ENCODE measurements at places on chromosomes 3 and 15.

GRCh38 chr15:25739687-25740121, 123.4 kb downstream of the ATP10A start:
- peak; percentile 29 for DNase-seq

DNA sequence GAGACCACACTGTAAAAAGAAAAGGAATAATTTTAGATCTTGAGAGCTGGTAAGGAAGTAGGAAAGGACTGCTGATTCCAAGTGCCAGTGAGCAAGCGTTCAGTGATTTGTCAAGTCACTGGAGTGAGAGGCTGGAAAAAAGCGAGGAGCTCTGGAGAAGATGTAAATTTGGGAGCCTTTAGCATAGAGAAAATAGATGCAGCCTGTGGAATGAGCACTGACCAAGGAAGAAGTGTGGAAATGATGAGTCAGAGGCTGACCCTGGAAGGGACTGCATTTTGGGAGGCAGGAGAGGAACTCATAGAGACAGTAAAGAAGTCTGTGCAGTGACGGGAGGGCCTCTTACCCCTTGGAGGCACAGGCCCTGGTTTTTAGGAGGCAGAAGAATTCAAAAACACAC, 17.1 kb upstream of the ABTB1 start:
- peak; percentile 35 for DNase-seq

DNA sequence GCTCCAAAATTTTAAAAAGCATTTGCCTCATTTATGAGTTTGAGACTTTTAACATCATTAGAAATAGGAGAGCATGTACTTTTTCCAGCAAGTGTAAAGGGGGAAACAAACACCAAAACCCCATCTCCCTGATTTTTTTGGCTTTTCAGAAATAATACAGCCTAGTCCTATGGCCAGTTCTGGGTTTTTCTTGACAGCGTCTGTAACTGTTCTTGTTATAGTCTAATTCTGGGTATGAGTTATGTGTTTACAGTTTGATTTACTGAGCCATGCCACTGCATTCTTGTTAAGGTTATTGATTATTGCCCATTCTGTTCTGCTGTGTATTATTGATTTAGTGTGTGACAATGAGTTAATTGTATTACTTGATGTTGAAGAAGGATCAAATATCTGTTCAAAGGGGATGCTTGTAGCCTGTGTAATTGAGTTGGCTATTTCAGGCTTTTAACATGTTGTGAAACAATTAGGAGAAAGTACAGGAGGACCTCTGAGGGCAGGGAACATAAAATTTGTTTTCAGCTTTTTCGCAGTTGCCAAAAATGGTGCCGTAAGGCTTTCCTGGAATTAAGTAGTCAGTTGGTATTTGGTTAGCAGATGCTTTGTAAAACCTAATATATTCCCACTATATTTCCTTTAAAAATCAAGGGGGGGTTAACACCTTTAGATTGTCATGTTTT, 46.1 kb downstream of the MBNL1 start:
- no peak for DNase-seq

- DNase-seq = no peak
Measured at GRCh38 chr15:63764124-63764803, 69.5 kb downstream of the HERC1 start.

- DNase-seq = peak; percentile 76
Measured at GRCh38 chr3:127697551-127698240, 24.9 kb downstream of the ABTB1 start.

DNA sequence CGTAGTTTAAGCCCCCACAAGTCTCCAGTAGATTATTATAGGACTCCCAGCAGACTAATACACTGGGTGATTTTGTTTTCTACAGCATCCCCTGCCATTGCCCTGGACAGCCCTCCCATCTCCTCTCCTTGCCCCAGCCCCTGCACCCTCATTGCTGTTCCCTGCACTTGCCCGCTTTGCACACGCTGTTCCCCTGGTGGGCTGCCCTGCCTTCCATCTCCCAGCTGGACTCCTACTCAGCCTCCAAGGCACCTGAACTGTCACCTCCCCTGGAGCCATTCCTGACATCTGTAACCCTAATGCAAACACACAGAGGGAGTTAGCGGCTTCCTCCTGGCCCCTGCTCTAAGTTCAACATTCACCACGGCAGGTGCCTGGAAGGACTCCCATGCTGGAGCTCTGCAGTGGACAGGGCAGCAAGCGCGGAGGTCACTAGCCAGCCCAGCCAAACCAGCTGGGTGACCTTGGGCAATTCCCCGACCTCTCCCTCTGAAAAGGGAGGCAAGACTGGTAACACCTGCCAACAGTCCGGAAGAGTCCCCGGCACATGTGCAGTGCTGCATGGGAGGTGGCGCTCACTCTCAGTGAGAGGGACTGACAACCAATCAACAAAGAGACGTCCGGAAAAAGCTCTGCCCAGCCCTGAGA, 38.8 kb upstream of the IQSEC1 start:
- DNase-seq = no peak

GRCh38 chr15:48682942-48683651, 37.6 kb upstream of the FBN1 start:
- DNase-seq = no peak

GRCh38 chr15:92120094-92120795, 266.7 kb downstream of the SLCO3A1 start:
- no peak for DNase-seq

DNA sequence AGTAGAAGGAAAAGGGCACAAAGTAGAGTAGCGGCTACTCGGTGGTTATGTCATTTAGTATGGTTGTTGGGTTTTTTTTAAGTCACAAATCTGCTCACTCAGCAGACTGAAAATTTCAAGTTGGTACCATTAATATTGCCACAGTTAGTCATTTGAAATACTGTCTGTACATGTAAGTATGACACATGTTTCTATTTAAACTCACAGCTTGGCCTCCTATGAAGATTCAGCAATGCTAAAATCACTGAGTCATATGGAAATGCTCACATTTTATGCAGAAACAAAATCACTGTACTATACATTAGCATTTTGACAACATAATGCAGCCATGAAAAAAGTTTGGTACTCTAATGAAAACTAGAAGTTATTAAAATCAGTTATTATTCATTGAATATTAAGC, 571.9 kb downstream of the TAFA4 start:
- DNase-seq = no peak

- DNase-seq = no peak
Measured at GRCh38 chr15:62625429-62626033, 417.0 kb upstream of the TPM1 start.

- DNase-seq = peak; percentile 58
Measured at GRCh38 chr15:80275961-80276360, 23.9 kb upstream of the CTXND1 start.

DNA sequence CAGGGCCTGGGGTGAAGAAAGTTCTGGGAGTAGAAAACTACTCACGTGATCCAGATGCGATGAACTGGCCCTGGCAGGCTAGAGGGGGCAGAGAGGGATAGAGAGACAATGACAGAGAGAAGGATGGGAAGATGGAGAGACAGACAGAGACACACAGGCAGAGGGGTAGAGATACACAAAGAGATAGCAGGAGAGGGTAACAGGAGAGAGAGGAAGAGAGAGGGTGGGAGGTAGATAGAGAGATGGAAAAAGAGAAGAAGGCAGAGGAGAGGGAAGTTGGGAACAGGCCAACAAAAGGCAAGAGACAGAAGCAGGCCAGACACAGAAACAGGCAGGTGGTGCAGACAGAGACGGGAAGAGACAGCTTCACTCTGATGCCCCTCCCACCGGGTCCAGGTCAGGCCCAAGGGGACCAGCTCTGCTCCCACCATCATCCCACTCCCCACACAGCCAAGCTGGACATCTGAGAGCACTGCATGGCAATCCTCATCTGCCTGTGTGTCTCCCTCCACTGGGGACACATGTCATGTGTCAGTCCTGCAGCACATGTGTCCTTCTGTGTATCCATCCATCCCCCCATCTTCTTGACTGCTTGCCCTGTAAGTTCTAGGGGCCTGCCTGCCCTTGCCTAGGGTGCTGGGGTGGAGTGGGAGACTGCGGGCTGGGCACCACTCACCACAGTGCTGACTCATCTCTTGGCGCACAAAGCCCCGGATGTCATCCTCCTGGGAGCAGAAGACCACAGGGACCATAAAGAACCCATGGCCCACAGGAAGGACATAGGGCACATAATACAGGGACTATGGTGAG, 2.2 kb upstream of the UCN2 start:
- peak; percentile 95 for DNase-seq

- DNase-seq = no peak
Measured at GRCh38 chr3:53023072-53023823, 22.6 kb downstream of the SFMBT1 start.

DNA sequence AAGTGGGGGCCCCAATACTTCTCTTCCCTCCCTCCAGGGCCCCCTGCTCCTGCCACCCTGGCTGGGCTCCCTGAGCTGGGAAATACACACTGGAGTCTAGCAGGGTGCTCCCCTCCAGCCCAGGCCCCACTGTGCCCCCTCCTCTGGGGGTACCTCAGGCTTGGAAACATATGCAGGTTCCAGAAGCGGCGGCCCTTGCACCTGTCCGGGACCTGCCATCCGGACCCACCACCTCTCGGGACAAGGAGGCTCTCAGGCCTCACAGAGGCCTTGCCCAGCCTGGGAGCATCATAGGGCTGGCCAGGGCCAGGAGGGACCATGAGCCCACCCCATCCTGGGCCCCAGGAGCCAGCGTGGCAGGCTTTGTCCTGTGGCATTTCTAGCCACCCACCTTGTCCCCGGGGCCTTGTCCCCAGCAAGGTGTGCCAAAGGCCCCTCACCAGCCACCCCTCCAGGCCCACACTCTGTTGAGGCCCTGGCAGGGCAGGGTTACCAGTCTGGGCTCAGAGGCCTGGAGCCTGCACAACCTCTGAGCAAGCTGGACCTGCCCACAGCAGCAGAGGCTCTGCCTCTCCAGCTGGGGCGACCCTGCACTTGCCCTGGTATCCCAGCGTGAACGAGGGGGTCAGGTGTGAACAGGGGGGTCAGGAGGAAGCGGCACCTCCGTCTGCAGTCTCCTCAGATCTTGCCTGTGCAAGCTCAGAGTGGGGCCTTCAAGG, 45.8 kb downstream of the DNAJB8 start:
- no peak for DNase-seq

DNA sequence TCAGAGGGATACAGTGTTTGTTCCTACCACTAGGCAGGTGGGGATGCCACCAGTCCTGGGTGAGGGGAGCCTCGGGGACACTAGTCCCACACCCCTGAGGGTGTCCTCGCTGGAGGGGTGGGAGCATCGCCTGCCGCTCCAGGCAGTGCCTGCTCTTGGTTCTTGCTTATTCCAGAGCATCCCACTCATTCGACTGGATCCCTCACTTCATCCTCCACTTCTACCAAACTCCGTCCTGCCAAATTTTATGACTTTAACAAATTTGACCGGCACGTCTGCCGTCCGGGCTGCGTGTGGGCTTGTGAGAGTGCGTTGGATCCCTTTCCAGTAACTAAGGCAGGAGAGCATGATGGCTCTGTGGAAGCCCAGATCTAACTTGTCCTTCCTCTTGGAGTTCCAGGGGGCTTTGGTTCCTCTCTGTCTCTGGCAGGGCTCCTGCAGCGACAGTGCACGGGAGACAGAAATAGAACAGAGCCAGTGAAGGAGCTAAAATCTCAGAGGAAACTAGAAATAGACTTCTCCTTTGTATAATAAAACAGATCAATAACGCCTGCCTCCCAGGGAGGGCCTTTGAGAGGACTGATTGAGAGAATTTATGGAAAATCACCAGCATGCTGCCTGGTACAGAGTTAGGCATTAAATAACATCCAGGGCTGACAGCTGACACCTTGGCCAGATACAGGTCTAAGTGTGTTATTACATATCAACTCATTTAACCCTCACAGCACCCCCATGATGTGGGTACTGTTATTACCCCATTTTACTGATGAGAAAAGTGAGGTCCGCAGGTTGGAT, 34.5 kb downstream of the MGLL start:
- no peak for DNase-seq

DNA sequence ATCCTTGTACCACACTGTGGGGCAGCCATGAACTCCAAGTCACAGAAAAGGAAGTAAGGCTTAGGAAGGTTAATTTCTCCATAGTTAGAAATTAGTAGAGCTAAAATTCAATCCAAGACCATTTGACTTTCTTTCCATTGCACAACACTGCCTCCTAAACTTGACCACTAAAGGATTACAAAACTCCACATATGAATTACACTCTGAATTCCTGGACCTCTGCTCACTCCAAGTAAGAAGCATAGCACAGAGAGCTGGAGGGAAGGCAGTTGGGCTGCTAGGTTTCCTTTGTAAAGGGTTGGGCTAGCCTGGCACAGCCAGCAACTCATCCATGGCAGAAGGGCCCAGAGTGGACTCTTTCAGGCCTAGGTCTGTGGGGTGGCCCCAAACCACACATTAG, 134.4 kb downstream of the MYLK start:
- DNase-seq = no peak

GRCh38 chr3:193917158-193917557, 218.8 kb upstream of the HES1 start:
- DNase-seq = no peak

DNA sequence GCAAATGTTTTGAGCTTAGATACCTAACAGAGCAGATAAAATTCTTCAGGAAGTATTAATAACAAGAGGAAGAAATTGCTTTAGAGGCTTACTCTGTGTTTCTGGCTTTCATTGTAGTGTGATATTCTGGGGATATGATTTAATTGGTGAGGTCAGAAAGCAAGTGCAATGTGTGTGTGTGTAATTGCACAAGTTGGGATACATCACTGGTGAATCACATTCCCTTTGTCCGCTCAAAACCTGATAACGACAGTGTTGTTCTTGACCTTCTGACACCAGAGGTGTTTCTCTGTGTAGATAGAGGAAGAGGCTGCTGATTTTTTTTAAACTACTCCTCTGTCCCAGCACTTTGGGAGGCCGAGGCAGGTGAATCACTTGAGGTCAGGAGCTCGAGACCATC, 161.1 kb downstream of the CACNA2D3 start:
- DNase-seq = no peak

DNA sequence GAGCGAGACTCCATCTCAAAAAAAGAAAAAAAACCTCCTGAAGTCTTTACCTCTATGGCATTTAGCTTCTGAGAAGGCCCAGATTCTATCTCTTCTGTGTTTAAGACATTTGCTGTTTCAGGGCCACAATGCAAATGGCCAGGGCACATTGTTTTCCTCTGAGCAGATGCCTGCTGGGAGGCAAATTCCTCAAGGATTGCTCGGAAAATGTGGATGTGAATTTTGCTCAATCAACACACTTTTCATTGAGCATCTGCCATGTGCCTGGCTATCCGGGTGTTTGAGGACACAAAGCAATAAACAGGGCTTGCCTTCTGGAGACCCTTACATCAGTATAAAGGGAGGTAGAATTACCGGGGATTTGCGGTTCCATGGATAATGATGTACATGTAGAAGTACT, 20.0 kb downstream of the TRIM71 start:
- DNase-seq = no peak

GRCh38 chr3:185995352-185995751, 57.5 kb upstream of the TRA2B start:
- no peak for DNase-seq

DNA sequence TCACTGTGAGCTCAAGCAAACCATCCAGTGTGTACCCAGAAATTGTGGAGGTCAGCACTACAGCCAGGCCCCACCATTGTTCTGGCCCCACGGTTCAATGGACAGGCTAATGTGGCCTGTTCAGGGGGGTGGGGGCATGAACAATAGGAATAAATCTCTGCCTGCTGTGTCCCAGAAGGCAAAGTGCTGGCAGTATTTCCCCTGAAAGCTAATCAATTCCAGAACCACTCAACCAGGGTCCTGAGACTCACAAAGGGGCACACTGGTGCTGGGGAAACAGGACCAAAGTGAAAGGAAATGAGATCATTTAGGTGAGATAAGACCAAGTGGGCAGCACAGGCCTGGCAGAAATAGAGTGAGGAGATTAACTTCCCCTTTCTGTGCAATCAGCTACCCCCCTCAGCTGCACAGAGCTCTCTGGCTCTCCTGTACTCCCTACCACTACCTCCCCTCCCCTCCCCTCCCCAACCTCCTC, 11.5 kb downstream of the CRYGS start:
- no peak for DNase-seq

GRCh38 chr3:42495393-42495792, 7.0 kb upstream of the VIPR1 start:
- DNase-seq = no peak

All from COLO829 (cell line).